ENCODE measurements at places on chromosomes 3 and 15.

DNA sequence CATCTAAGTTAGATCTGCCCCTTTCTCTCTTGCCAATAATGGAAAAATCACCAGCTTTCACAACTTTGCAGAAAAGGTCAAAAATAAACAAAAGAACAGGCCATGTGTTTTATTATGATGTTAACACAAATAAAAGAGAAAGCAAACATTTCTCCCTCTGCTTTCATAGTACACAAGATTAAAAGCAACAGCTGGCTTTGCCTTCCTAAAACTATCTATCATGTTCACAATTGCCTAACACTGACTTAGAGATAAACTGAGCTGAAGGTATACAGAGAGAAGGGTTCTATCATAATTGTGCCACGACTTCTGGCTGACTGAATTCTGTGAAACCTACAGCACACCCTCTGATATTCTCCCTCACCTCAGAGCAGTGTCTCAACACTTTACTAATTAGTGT, 29.4 kb downstream of the AADAC start:
- DNase-seq, result no peak

DNA sequence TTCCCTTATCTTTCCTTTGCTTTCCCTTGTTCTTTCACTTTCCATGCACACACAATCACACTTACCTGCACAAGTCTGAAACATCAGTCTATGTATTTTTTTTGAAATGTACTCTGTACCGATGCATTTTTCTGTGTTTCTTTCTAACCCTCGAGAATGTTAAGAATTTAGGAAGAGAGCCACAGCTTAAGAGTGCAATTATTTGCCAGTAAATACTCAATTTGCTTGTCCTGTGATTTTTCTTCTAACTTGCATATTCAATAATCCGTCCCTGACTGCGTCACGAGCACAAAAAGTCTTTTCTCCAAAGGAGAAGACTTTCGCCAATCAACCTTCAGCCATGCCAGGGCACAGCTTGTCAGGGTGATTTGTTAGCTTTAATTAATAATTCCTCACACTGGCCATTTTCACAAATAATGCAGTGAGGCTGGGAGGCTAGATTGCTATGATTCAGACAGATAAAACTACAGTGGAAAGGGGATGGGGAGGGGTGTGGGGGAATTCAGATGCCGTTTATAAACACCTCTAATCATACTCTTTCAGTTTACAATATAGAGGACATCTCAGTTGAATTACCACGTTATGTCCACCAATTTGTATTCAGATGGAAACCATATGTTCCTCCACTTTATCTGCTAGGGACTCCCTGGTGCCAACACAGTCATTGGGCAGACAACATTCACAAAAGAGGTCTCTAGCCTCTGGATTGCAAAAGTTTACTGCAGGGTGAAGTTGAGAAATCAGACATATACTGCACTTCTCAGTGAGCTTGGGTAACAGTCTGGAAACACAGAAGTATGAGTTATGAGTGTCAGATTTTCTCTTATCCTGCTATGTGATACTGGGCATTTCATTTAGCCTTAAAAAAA, 388.0 kb downstream of the ZBTB20 start:
- no peak for DNase-seq

GRCh38 chr15:43531018-43531670, 13.7 kb downstream of the MAP1A start:
- no peak for DNase-seq

- no peak for DNase-seq
Observed at GRCh38 chr15:77721963-77722362, 89.3 kb upstream of the LINGO1 start.

- no peak for DNase-seq
Observed at GRCh38 chr3:135990903-135991302, 25.4 kb downstream of the PPP2R3A start.

DNA sequence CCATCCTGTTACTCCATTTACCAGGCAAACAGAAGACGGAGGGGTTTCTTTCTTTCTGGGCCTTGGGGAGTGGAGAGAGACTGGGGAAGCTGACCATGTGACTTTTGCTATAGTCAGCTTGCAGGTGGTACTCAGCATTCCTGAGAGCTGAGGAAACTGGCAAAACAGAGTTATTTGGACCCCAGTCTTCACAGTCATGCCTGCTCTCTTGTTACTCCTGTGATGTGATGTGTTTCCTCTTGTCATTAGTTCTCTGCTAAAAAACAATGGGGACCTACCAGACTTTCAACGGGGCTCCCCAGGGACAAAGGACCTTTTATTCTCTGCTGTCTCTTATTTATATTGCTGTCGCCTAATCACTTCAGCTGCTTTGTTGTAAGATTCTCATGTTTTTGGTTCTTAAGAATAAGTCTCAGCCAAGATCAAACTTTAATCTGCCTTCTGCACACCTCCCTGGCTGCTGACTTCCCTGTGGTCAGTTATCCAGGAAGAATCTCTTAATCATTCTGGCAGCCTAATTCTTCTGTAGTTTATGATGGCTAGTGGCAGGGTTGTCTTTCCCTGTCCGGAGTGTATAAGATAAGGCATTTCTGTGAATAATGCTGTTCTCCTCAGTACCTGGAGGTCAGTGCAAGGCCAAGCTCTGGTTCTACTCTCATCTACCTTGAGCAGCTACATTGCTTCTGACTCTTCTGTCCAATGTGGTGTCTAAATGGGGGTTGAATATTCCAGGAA, 8.8 kb downstream of the STARD9 start:
- DNase-seq, result no peak

- DNase-seq, result no peak
Observed at GRCh38 chr3:55676643-55677042, 189.5 kb upstream of the WNT5A start.

DNA sequence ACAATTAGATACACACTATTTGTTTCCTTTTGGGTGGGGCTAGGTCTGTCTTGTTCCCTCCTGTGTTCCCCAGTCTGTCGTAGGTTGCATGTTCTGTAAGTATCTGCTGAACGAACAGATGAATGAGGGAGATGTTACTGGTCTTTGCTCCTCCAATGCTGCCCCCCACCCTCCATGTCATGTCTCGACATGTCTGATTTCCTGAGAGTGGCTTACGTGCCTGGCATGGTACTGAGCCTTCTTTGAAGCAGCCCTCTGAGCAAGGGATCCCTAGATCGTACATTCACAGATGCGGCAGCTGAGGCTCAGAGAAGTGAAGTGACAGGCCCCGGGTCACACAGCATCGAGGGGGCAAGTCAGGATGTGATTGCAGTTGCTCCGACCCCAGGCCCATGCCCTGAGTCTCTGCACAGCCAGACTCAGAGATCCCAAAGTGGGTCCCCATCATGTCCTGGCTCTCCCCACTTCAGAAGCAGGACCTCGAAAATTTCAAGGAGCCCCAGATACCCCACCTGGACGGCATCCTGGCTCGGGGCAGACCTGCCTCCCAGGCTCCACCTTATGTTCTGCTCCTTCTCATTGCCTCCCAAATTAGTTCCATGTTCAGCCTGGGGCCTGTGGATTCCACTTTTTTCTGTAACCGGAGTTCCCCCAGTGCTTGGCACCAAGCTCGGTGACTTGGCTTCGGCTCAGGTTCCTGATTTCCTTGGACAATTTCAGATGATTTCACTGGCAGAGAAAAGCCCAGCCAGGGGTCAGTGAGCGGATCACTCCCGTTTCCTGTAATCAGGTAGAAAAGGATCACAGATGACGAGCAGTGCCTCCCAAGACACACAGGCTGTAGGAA, 24.7 kb downstream of the GOLGA6L2 start:
- DNase-seq, result no peak

DNA sequence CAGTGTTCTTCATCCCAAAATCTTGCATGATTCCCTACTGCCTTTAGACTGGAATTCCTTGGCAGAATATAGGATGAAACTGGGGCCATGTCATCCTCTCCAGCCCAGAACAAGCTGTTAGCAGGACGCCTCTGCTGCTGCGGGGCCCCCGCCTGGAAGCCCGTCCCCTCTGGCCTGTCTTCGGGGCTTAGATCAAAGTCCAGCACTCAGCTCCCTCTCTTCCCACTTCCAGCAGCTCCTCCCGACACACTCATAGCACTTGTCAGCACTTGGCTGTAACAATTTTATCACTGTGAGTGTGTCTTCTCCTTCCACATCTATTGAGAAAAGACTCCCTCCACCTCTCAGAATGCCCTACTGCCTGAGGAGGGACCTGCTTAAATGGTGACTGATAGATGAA, 112.0 kb upstream of the HACD2 start:
- no peak for DNase-seq

GRCh38 chr15:49815950-49816349, 195.1 kb downstream of the DTWD1 start:
- DNase-seq, result no peak

DNA sequence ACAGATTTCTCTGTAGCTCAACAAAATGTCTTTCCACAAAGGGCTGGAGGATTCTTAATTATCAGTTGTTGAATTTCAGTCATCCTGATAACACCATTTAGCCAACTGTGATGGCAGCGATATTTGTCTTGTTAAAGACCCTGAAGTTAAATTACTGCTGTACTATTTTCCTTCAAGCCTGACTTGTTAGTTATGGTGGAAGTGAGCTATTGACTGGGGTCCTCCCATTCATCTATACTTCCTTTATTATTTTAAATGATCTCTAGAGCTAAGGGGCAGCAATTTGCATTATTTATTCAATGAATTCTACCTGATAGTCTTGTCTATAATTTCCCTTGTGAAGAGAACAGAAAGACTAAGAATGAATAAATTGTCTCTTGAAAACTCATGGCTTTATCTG, 64.1 kb downstream of the RBMS3 start:
- DNase-seq, result no peak

- no peak for DNase-seq
Observed at GRCh38 chr3:71905426-71905825, 120.5 kb upstream of the PROK2 start.

- peak; percentile 71 for DNase-seq
Observed at GRCh38 chr15:37019479-37020433, 80.6 kb downstream of the MEIS2 start.

GRCh38 chr15:57156210-57156884, 220.0 kb upstream of the CGNL1 start:
- no peak for DNase-seq

GRCh38 chr3:24680214-24680967, 185.7 kb upstream of the THRB start:
- peak; percentile 14 for DNase-seq

GRCh38 chr3:195113536-195114425, 157.2 kb downstream of the XXYLT1 start:
- no peak for DNase-seq

DNA sequence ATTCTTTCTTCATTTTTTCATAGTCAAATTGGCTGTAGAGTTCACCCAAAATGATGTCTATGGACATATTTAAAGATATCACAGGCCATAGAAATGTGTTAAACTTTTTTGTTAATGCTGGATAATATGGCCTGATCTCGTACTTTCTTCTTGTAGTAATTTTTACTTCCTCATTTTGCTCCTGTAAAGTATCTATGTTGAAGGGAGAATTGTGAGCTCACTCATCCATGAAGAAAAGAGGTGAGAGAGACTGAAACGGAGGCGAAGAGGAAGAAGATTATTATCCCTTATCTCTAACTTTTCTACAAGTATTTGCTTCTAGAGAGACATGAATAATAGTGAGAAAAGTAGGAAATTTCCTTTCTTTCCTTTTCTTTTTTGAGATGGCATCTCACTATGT, 613.8 kb upstream of the TBL1XR1 start:
- DNase-seq, result no peak

- DNase-seq, result no peak
Observed at GRCh38 chr3:43970920-43971319, 270.8 kb upstream of the TOPAZ1 start.

DNA sequence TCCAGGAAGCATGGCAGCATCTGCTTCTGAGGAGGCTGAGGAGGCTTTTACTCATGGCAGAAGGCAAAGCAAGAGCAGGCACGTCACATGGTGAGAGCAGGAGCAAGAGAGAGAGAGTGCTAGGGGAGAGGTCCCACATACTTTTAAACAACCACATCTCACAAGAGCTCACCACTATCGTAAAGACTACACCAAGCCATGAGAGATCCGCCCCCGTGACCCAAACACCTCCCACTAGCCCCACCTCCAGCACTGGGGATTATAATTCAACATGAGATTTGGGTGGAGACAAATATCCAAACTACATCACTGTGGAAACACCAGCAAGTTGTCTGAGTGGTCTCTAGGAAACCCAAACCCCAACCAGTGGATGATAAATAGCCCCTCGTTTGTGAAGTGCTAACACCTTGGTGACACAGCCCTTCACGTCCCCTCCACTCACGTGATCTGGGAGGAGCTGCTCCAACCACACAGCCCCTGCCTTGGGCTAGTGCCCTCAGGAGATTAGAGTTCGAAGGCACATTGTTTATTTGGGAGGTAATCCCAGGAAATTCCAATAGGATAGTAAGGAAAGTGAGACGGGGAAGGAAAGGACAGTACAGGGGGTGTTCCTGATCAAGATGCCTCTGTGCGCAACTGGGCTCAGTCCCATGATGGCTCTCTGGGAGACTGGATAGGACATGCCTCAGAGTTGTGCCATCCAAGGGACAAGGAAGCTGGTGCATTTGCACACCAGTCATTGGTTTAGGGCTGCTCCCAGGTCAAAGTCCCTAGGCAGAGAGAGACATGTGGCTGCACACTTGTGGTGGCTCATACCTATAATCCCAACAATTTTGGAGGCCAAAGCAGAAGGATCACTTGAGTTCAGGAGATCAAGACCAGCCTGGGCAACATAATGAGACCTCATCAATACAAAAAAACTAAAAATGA, 80.6 kb upstream of the CTNNB1 start:
- no peak for DNase-seq

GRCh38 chr3:45711931-45712330, 22.7 kb downstream of the SACM1L start:
- no peak for DNase-seq

GRCh38 chr3:155870133-155870944, at the start of gene GMPS:
Gene GMPS (plus strand): TSS chr3:155870650. CDS start chr3:155870871, 221 bp downstream.
- DNase-seq, result peak; percentile 94

DNA sequence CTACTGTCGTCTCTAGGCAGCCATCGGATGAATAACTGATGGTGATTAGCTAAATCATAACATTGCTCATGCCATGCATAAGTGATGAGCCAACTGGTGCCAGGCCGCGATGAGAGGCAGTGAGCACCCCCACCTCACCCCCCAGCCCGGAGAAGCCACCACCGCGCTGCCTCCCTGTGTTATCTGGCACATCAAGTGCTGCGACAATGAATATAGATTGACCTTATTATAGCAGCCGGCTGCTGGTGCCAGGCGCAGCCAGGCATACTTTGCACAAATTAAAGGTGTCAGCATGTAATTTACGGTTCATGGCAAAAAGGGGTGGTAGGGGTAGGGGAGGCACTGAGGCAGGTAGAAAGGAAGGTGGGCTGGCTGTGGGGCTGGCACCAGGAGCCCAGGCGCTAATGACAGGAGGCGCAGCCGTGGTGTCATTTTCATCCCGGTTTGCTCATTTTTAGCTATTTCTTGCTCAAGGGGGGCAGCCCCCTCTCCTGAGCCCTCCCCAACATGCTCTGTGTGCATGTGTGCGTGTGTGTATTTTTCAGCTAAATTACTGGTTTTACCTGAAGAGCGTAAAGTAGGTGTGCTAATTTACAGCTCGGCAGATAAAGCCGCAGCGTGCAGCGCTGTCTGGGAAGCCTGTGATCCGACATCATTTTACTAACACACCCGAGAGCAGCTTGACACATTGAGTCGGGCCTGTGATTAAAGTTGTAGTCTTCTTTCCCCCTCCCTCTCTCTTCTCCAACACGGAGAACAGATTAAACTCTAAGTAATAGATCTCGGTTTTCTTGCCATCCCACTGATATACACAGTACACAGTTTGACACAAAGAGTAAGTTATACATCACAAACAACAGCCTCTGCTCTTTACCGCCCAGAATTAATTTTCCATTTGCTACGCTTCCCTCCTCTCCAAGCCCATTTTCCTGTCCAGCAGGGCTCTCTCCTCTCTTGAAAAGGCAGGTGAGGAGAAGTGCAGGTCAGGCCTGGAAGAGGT, 212.3 kb downstream of the RPLP1 start:
- no peak for DNase-seq

- no peak for DNase-seq
Observed at GRCh38 chr15:85707519-85708338, 87.0 kb downstream of the KLHL25 start.

Measured in NCI-H2029 (cell line).